ENCODE measurements at places on chromosomes 6 and 20.

DNA sequence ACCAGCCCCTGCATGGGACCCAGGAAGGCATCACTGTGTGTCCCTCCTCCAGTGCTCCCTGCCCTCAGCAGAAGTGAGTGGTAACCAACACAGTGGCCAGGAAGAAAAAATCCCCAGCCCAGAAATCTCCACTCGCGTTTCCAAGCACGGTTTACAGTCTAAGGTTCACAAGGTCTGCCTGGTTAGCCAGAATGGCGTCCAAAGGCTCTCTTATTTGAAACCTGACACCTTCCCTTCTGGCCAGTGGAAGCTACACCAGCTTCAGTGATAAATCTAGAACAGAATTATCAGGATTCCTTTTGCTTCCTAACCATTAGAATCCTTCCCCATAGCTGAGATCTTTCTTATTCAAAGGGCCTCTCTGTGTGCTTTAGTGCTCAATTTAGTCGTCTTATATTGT is 9.2 kb downstream of the LY86 start:
- H3K4me1 ChIP-seq = peaks cover 7% of the 10 kb centered on the region
- no peaks in the 10 kb centered on the region for H3K36me3 ChIP-seq
- DNase-seq = no peak
- no peak overlapping the region for H3K4me3 ChIP-seq

DNA sequence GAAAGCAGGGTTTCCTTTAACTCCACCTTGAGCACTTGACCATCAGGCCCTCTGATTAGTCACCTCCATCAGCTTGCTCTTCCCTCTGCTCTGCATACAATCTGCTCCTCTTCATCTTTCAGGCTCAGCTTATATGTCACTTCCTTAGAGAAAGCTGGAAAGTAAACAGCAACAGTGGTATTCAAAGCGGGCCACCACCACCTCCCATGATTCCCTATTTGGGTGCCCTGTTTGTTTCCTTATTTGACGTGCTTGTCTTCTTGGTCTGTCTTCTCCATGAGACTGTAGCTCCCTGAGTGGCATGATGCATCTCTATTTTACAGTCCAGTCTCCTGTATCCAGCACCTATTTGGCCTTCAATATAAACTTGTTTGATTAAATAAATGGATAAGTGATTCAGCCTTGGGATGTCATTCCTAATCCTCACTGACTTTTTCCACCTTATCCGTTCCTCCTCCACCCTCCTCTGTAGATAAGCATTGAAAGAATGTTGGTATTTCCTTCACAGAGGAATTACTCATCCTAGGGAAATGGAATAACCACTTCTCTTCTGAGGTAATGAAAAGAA is 102.8 kb upstream of the SGK1 start:
- H3K4me3 ChIP-seq = no peak overlapping the region

DNA sequence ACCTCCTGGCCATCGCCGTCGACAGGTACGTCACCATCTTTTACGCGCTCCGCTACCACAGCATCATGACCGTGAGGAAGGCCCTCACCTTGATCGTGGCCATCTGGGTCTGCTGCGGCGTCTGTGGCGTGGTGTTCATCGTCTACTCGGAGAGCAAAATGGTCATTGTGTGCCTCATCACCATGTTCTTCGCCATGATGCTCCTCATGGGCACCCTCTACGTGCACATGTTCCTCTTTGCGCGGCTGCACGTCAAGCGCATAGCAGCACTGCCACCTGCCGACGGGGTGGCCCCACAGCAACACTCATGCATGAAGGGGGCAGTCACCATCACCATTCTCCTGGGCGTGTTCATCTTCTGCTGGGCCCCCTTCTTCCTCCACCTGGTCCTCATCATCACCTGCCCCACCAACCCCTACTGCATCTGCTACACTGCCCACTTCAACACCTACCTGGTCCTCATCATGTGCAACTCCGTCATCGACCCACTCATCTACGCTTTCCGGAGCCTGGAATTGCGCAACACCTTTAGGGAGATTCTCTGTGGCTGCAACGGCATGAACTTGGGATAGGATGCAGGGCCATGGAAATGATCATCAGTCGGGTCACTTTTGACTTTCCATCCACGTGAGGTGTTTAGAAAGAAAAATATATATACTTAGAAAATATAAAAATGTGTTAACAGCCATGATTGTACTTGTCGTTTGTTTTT is 868 bp downstream of the MC3R start:
- no peaks in the 10 kb centered on the region for H3K36me3 ChIP-seq
- peaks cover 66% of the 10 kb centered on the region for H3K27me3 ChIP-seq
- H3K4me3 ChIP-seq = no peak overlapping the region
- DNase-seq = no peak
- H3K4me1 ChIP-seq = no peaks in the 10 kb centered on the region

- H3K27ac ChIP-seq = no peak overlapping the region
- no peaks in the 10 kb centered on the region for H3K27me3 ChIP-seq
- H3K4me1 ChIP-seq = peaks cover 3% of the 10 kb centered on the region
- no peak for DNase-seq
Observed at GRCh38 chr6:5556011-5556410, 294.7 kb downstream of the FARS2 start.

GRCh38 chr6:36054415-36054814 is 26.8 kb downstream of the MAPK14 start:
- H3K4me1 ChIP-seq = peaks cover 5% of the 10 kb centered on the region
- no peak for DNase-seq
- H3K4me3 ChIP-seq = no peak overlapping the region
- H3K36me3 ChIP-seq = peaks cover 47% of the 10 kb centered on the region
- peak overlapping the region; percentile 44 for H3K27ac ChIP-seq

- DNase-seq = no peak
- H3K4me3 ChIP-seq = no peak overlapping the region
- no peaks in the 10 kb centered on the region for H3K27me3 ChIP-seq
- H3K36me3 ChIP-seq = no peaks in the 10 kb centered on the region
- peaks cover 9% of the 10 kb centered on the region for H3K4me1 ChIP-seq
- no peak overlapping the region for H3K27ac ChIP-seq
Observed at GRCh38 chr20:25547063-25547462, 38.3 kb downstream of the NINL start.

- peaks cover 59% of the 10 kb centered on the region for H3K4me1 ChIP-seq
- peaks cover 70% of the 10 kb centered on the region for H3K36me3 ChIP-seq
- H3K27me3 ChIP-seq = no peaks in the 10 kb centered on the region
- DNase-seq = peak; percentile 92
Observed at GRCh38 chr6:31356946-31357466, at the start of gene HLA-B. HLA-B (minus strand) TSS chr6:31357179; CDS start chr6:31357158, 21 bp downstream.

GRCh38 chr20:43988451-43988850 is 73.8 kb downstream of the TOX2 start:
- H3K4me3 ChIP-seq = no peak overlapping the region
- peaks cover 35% of the 10 kb centered on the region for H3K27me3 ChIP-seq
- no peak overlapping the region for H3K27ac ChIP-seq

DNA sequence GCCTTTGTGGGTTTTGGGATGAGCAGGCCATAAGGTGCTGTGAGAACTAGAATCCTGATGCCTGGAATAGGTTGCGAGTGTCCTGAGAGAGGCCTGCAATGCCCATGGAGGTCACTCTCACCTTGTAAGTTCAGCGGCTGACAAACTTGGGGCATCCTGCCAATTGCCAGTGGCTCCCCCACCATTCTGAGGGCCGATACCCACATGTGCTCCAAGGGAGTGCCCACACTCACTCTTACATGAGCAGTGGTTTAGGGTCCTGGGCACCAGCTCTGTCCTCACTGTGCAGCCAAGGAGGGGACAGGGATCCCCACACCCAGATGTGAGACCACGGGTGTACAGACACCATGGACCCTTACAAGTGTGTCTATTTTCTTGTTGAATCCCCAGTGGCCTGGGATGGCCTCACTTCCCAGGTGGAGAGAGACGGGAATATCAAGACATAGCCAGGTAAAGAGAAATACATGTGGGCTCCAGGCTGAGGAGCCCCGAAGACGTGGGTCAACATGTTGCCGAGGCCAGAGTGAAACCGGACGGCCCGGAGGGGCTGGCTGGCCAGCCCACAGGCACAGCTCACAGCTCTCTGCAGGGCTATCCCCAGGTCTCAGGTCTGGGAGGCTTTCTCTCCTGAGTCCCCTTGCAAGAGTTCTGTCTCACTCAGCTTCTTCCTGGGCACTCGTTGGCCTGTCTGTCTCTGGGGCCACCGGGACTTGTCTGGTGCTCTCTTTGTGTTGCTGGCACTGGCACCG is 2.0 kb upstream of the CST9 start:
- H3K27ac ChIP-seq = no peak overlapping the region
- DNase-seq = no peak
- peaks cover 3% of the 10 kb centered on the region for H3K36me3 ChIP-seq
- H3K27me3 ChIP-seq = peaks cover 10% of the 10 kb centered on the region

DNA sequence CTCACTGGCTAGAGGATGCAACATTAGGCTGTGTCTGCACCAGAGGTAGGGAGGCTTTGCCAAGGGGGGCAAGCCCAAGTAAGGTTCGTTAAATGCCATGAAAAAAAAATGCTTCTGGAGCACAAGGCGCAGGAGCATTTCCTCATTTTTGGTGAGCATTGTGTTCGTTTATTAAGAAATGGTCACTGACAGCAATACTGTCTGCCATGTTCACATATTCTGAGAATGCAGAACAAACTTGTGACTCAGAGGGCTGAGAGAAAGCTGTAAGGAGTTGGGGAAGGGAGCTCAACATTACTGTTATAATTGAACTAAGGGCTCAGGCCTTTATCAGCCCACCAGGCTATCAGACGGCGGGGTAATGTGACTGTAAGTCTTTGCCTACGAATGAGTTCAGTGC is 465.4 kb upstream of the BTBD3 start:
- no peak for DNase-seq
- H3K36me3 ChIP-seq = no peaks in the 10 kb centered on the region
- no peak overlapping the region for H3K4me3 ChIP-seq

GRCh38 chr6:10429638-10430427 is 15.0 kb upstream of the TFAP2A start:
- peaks cover 12% of the 10 kb centered on the region for H3K4me1 ChIP-seq
- no peak overlapping the region for H3K4me3 ChIP-seq
- no peak for DNase-seq
- no peak overlapping the region for H3K27ac ChIP-seq
- no peaks in the 10 kb centered on the region for H3K36me3 ChIP-seq

GRCh38 chr20:8464368-8464767 is 332.3 kb downstream of the PLCB1 start:
- no peak overlapping the region for H3K4me3 ChIP-seq
- no peak for DNase-seq
- no peaks in the 10 kb centered on the region for H3K36me3 ChIP-seq
- no peaks in the 10 kb centered on the region for H3K27me3 ChIP-seq

GRCh38 chr20:8796088-8796660 is 272.7 kb upstream of the PLCB4 start:
- H3K27ac ChIP-seq = no peak overlapping the region
- H3K4me1 ChIP-seq = no peaks in the 10 kb centered on the region
- H3K4me3 ChIP-seq = no peak overlapping the region
- H3K36me3 ChIP-seq = peaks cover 11% of the 10 kb centered on the region
- no peaks in the 10 kb centered on the region for H3K27me3 ChIP-seq

GRCh38 chr20:38402816-38403215 is 32.3 kb downstream of the SNHG17 start:
- no peaks in the 10 kb centered on the region for H3K4me1 ChIP-seq
- no peak for DNase-seq
- no peak overlapping the region for H3K27ac ChIP-seq

- H3K36me3 ChIP-seq = peaks cover 3% of the 10 kb centered on the region
- peaks cover 40% of the 10 kb centered on the region for H3K27me3 ChIP-seq
- no peak overlapping the region for H3K4me3 ChIP-seq
- H3K27ac ChIP-seq = no peak overlapping the region
- H3K4me1 ChIP-seq = peaks cover under 1% of the 10 kb centered on the region
- DNase-seq = no peak
Observed at GRCh38 chr20:47780720-47781389, 4.4 kb downstream of the SULF2 start.

DNA sequence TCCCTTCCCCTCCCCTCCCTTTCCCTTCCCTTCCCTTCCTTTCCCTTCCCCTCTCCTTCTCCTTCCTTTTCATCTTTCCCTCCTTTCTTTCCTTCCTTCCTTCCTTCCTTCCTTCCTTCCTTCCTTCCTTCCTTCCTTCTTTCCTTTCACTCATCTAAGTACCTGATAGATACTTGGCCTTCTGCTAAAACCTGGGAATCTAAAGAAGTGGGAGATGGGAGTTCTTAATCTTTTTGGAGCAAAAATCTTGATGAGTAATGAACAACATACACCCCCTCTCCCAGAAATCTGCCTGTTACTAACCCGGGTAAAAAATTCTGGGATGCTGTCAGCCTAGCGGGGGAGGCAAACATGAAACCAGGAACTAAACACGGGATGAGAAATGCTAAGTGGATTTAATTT is 100.7 kb downstream of the VEGFA start:
- no peak overlapping the region for H3K27ac ChIP-seq
- H3K4me1 ChIP-seq = no peaks in the 10 kb centered on the region
- DNase-seq = no peak
- H3K4me3 ChIP-seq = no peak overlapping the region

DNA sequence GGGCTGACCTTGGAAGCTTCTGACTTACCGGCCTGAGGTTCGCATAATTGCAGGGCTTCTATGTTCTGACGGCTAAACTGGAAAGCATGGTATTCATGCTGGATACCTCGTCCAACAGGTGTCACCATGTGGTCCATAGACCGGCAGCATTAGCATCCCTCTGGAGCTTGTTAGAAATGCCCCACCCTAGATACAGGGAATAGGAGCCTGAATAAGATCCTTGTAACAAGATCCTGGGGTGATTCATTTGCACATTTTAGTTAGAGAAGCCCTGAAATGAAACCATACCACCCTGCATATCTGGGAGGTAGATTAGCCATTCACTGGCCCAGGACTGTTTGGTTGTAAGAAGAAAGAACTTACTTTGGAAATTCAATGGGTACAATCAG is 77.7 kb downstream of the TMEM170B start:
- H3K4me3 ChIP-seq = no peak overlapping the region
- H3K27ac ChIP-seq = no peak overlapping the region
- H3K4me1 ChIP-seq = peaks cover 1% of the 10 kb centered on the region
- peaks cover 5% of the 10 kb centered on the region for H3K27me3 ChIP-seq
- no peaks in the 10 kb centered on the region for H3K36me3 ChIP-seq

DNA sequence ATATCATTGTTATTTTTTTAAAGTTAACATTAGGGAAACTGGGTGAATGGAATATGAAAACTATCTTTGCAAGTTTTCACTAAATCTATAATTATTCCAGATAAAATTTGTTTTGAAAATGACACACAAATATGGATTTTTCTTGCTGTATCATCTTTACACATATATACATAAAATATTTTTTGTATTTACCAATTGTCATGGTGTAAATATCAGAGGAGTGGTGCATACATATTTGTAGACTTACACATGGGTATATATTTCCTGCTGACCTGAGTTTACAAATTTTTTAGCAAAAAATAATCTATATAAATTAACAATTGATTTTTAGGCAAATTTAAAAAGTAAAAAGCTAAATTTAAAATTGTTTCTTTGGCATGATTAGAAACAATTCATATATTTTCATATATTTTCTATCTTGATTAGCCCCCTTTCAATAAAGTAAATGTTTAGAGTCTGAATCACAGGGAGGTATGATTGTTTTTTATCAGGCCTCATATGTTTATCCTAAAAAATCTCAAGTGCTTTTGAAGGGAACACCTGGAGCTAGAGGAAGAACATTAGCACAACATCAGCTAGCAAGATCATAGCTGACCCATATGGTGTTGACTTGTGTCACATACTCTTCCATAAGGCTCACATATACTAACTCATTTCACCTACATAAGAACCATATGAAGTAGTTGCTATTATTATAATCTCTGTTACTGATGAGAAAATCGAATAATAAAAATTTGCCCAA is 671.8 kb upstream of the GJE1 start:
- DNase-seq = no peak
- no peak overlapping the region for H3K4me3 ChIP-seq
- no peaks in the 10 kb centered on the region for H3K36me3 ChIP-seq
- H3K4me1 ChIP-seq = no peaks in the 10 kb centered on the region
- no peaks in the 10 kb centered on the region for H3K27me3 ChIP-seq

All from effector memory CD8-positive, alpha-beta T cell (primary cell).